Kidney glomerular epithelial cell (primary cell): ENCODE measurements at places on chromosomes 7 and 10.

- no peak for DNase-seq
These were observed 78.5 kb downstream of the APBB1IP start for GRCh38 chr10:26516540-26517101.

DNA sequence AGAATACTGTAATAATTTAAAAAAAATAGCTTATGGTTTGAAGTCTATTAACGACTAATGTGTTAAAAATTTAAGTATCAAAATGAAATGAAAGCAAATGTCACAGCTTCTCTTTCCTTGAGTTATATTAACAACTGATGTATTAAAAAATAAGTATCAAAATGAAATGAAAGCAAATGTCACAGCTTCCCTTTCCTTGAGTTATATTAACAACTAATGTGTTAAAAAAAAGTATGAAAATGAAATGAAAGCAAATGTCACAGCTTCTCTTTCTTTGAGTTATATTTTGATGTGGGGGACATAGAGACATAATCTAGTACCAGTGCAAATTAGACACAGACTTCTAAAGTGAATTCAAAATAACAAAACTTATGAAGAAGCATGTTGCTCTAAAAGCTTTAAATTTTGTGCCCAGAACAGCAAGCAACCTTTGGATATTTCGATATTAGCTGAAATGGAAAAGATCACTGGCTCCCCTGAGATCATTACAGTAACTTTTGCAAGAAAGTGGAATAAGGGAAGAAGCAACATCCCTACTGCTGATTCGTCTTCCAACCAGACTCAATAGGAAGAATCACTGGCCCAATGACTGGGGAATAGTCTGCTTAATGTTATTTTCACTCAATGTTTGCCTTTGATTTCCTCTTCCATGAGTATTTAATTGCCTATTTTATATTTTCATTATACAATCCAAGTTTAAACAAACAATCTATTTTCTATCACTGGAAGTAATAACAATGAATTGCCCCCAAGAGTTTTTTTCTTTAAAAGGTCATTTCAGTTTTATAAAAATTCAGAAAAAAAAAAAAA lies 8.0 kb downstream of the SKAP2 start:
- peak; percentile 74 for DNase-seq

DNA sequence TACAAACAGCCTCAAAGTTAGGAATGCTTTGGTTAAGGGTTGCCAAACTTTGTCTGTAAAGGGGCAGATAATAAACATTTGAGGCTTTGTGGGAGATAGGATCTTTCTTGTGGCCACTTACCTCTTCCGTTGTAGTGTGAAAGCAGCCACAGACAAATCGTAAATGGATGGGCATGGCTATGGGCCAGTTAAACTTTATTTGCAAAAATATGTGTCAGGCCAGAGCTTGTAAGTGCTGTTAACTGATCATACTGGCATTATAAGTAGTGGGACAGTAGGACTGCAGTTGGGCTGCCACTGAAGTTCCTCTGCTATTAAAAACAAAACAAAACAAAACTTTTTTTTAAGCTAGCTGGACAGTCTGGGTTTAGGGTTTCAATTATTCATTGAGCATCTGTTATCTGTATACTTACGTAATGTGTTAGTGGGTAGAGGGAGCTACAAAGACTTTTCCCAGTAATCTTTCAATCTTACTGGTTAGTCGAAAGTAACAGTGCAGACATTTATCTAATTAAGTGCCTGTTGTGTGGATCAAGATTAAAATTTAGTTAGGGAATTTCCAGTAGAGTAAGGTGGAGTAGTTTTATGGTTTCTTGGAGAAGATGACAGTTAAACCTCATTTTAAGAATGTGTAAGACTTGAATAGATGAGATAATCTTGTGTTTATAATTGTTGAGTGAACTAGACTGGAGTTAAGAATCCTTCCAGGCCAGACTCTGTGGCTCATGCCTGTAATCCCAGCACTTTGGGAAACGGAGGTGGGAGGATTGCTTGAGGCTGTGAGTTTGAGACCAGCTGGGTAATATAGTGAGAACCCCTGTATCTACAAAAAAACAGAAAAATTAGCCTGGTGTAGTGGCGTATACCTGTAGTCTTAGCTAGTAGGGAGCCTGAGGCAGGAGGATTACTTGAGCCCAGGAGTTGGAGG lies 100.1 kb downstream of the BTRC start:
- no peak for DNase-seq

GRCh38 chr7:89200758-89201157 lies 405.2 kb upstream of the TEX47 start:
- DNase-seq = no peak

DNA sequence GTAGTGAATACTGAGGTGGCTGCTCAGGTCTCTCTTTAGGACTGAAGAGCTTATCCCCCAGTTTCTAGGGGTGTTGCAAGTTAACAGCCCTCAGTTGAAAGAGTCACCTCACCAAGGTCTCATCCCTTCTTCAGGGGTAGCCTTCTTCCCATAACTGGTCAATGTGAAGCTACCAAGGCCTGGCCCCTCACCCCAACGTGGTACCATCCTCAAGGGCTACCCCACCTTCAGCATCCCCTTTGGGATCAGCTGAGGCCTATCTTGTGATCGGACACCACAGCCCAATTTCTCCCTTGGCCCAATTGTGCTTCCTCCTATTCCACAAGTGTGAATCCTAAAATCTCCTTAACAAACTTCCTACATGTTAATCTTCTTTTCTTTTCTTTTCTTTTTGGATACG lies 289.5 kb upstream of the MKLN1 start:
- no peak for DNase-seq

- DNase-seq = no peak
These were observed 502.2 kb downstream of the PLXNA4 start for GRCh38 chr7:132073920-132074589.

- DNase-seq = no peak
These were observed 2.9 kb downstream of the CELF2 start for GRCh38 chr10:11020548-11020942.

- no peak for DNase-seq
These were observed 20.8 kb downstream of the TSPAN14 start for GRCh38 chr10:80474941-80475340.

DNA sequence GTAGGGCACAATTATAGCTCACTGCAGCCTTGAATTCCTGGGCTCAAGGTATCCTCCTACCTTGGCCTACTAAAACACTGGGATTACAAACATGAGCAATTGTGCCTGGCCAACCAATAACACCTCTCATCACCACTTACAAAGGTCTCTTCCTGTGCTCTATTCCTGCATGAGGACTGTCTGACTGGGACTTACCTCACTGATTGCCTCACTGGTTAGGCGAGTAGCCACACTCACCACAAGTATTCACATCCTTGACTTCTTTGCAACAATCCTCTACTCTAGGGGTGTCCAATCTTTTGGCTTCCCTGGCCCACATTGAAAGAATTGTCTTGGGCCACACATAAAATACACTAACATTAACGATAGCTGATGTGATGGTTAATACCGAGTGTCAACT lies 22.6 kb upstream of the PDIA4 start:
- DNase-seq = peak; percentile 9

DNA sequence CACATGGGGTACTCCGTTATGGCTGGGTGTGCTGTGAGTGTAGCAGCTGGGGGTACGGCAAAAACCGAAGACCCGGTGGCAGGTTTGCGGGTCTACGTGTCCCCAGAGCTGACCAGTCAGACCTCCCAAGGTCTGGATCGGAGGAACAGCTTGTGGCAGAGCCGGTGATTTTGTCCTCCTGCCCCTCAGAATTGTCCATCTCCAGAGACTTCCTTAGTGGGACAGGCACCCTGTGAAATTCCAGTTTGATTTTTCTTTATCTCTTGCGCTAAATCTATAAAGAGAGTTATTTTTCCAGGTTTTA lies 1.0 kb downstream of the EIF3B start:
- no peak for DNase-seq

- DNase-seq = no peak
These were observed 197.7 kb downstream of the CCDC3 start for GRCh38 chr10:12803776-12804175.

DNA sequence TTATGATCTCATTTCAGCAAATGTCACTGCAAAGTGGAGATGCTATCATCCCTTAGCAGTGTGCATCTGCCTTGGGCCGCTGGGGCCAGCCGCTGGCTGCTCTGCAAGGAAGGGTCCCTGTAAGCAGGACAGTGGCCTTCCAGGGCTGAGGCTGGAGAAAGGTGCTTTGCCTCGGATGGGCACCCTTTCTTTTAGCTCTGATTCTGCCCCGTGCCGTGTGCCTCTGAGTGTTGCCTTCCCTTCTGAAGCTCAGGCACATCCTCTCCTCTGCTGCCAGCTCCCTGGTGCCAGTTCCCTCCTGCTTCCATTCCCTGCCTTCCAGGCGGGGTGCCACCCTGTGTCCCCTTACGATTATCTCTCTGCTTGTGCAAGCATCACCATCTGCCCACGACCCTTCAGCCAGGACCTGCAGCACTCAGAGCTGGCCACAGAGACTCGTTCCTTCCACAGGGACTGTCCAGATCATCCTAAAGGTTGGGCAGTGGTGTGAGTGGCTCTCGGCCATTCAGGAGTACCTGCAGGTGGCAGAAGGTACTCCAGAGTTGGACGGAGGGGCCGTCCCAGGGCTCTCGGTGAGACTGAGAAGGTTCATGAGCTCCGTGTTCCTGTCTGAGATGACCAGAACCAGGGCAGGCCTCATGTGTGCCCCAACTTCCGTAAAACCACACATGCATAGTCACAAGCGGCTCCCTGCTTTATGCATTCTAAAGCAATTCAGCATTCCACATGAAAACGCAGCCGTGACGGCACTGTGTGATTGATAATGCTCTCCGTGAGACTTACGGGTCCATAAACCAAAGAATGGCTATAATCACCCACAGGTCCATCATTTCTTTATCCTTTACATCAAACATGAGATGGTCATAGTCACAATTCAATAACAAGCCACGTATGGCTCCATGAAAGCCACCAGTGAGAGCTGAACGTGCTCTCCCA lies 371.4 kb downstream of the DNAJB6 start:
- no peak for DNase-seq

- DNase-seq = no peak
These were observed 1.7 kb upstream of the TRIP6 start for GRCh38 chr7:100865372-100865911.

GRCh38 chr10:44313761-44314165 lies 71.1 kb downstream of the CXCL12 start:
- DNase-seq = peak; percentile 7

GRCh38 chr10:100810091-100810834 lies 64.9 kb downstream of the PAX2 start:
- no peak for DNase-seq

DNA sequence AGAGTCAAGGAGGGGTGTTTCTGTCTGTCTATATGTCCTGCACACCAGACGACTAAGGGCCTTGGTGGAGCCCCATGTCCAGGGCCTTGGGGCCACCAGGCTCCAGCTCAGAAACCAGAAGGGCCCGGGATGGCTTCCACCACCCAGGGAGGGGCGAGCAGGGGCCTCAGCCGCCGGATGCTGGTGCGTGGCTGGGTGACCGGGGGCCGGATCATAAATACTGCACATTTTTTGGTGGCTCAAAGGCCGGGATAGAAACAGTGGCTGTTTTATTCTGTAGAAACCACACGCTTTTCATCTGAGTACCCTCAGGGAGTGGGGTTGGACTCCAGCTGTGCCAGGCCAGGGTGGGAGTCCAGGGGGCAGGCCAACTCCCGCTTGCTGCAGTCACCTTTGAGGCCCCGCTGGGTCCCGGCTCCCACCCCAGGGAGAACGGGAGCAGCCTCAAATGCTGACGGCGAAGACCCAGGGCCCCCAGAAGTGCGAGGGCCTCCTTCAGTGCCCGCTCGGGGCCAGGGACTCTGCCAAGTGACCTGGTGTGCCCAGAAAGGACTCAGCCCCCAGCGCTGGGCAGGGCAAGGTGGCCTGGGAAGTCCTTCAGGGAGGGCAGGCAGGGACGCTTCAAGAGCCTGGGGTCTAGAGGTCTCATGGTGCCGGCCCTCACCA lies 28.2 kb downstream of the PDGFA start:
- no peak for DNase-seq

DNA sequence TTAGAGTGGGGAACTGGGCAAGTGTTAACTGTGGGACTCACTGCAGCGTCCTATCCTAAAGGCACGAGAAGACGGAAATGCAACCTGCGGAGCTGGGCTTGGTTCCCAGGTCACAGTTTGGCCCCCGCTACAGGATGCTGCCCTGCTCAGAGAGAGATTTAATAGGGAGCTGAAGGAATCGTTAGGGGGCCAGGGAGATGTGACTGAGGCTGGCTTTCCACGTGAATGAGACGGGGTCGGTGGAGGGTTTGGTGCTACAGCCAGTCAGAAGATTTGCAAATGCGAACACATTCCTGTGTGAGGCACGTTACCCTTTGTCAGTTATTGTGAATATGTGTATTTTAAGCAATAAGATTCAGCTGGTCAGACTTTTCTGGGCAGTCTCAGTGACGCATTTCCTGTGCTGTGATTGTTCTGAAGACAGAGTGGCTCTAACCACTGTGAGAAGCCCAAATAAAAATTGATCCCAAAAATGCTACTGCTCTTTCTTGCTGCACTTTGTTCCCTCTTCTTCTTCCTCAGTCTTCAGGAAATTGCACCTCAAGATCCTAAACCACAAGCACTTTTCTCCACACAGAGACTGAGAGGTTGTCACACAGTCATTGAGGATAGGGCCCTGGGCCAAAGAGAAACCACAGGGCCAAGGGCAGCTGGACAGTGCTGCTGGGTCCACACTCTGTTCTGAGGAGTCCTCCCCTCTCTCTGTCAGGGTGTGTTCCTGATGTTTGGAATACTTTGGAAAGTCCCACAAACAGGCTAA lies 21.2 kb downstream of the CYP17A1 start:
- DNase-seq = no peak

- peak; percentile 35 for DNase-seq
These were observed 143.3 kb downstream of the HDAC9 start for GRCh38 chr7:18638594-18639452.

GRCh38 chr7:88638583-88638982 lies 120.9 kb upstream of the ZNF804B start:
- no peak for DNase-seq

GRCh38 chr10:52778511-52779392 lies 6.2 kb upstream of the MBL2 start:
- no peak for DNase-seq

GRCh38 chr10:86258499-86258898 lies 108.1 kb downstream of the GRID1 start:
- DNase-seq = no peak

DNA sequence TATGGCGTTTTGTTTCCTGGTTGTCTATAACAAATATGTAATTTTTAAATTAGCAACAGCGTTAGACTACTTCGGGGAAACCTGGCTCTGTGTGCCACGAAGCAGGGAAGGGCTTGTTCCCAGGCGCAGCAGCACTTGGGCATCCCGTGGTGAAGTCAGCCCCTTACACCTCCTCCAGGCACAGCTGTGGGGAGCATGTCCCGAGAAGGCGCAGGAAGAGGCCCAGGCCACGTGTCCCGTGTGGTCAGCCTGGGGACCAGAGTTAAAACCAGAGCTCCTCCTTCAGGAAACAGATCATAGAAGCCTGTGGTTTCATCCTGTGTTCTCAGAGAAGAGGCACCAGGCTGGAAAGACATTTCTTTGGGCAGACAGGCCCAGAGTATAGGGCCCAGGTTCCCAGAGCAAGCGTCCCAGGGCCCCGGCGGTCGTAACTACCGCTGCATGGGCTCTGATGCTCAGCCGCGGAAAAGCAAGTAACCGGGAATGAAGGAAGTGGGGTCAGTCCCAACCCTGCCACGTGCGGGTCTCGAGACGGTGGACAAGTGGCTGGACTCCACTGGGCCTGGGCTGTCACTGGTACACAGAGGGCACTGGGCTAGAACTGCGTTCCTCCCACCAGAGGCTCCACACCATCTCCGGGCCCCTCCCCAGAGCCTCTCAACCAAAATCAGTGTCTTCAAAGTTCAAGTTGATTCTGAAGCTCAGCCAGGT lies 7.1 kb downstream of the NUDT1 start:
- peak; percentile 82 for DNase-seq
